ENCODE measurements at places on chromosomes 4 and X.
A peak's percentile ranks its signal among the peaks of the same experiment; 100 is the strongest.

GRCh38 chr4:81039351-81039972 lies 9.0 kb downstream of the BMP3 start:
- no peak for DNase-seq

GRCh38 chrX:37476571-37477170 lies 94.8 kb upstream of the LANCL3 start:
- DNase-seq, result no peak

GRCh38 chrX:100512471-100512870 lies 72.3 kb upstream of the TNMD start:
- peak; percentile 27 for DNase-seq

GRCh38 chr4:14022456-14022855 lies 394.9 kb upstream of the BOD1L1 start:
- no peak for DNase-seq

- DNase-seq, result no peak
Measured at GRCh38 chr4:1783970-1784369, 9.1 kb upstream of the FGFR3 start.

DNA sequence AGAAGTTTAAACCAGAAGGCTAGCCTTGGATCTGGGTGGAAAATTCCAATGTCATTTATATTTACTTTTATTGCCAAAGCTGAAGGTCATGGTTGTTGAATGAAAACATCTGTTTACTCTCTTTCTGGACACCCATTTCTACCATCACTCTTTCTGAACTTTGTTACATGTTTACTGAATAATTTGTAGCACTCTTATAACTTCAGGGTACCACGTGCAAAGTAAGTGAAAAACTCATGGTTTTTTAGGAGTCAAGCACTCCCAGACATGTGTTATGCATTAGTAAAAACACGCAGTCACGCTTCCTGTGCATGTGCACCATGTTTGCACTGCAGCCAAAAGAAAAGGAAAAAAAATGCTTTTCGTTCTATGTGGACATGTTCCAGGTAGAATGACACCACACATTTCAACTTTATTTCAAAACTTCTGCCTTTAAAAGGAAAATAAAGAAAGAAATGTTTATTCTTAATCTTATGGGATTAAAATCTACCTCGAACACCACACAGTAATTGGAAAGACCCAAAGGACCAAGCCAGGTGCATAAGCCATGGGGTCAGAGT lies 31.4 kb upstream of the ADH1C start:
- DNase-seq, result no peak

DNA sequence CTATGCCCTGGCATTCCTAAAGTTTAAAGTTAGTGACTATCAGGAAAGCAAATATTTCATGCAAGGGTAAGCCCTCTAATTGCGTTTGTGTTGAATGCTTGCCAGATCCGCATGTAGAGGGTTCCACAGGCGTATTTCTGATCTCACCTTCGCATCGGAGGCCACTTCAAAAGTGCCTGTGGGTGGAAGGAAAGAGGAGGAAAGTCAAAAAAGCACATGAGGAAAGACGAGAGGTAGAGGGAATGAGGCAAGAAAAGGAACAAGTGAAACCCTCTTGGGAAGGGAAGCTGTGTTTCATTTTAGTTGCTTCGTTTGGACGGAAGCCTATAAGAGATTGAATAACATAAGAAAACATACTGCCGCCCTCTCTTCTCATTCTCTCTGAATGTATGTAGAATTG lies 628.8 kb downstream of the SPRY1 start:
- no peak for DNase-seq

DNA sequence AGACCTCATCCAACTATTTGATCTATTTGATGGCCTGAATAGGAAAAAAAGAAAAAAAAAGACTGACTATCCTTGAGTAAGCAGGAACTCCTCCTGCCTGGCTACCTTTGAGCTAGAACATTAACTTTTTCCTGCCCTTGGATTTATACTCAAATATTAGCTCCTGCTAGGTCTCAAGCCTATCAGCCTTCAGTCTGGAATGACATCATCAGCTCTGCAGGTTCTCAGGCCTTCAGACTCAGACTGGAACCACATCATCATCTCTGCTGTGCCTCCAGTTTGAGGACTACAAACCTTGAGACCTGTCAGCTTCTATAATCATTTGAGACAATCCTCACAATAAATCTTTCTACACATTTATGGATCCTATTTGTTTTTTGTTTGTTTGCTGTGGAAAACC lies 754.0 kb upstream of the SLIT2 start:
- DNase-seq, result no peak

GRCh38 chr4:173504181-173504503 lies 25.9 kb downstream of the HAND2 start:
- DNase-seq, result no peak

GRCh38 chrX:1609311-1609710 lies 5.5 kb upstream of the ASMT start:
- no peak for DNase-seq

GRCh38 chr4:103415801-103416200 lies 217.7 kb upstream of the CENPE start:
- no peak for DNase-seq

- no peak for DNase-seq
Measured at GRCh38 chrX:46407036-46407752, 138.0 kb downstream of the ZNF674 start.

DNA sequence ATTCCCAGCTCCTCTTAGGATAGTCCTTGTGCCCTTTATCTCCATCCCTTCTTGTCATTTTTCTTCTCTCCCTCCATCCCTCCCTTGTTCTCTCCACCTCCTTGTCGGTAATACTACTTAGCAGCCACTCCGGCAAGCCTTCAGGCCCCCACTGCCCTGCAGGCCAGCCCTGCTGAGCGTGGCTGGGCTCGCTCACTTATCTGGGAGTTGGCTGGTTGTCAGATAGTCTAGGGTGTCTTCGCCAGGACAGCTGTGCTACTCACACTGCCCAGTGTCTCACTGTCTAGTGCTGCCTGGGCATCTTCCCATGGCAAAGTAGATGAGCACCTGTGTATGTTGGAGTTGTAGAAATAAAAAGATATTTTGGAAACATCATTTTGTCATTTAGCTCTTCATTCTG lies 75.0 kb downstream of the STK32B start:
- DNase-seq, result no peak

DNA sequence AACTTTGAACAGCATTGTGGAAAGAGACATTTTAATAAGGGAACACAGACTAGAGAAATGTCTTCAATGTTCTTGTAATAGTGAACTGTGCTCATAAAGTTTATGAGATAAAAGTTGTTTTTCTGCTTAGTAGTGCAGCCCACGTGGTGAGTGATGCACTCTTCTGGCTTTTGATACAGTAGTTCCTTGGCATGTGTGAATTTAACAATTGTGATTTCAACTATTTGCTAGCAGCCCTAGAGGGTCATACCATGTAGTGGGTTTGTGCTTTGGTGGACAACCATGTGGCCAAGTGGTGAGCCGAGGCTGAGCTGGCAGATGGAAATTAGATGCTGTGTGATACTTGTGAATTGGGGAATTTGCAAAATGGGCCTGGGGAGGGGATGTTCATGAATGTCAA lies 116.2 kb upstream of the SLC4A4 start:
- no peak for DNase-seq

GRCh38 chr4:145976680-145977079 lies 38.1 kb upstream of the ZNF827 start:
- DNase-seq, result no peak

GRCh38 chr4:12579172-12579571 lies 905.0 kb downstream of the RAB28 start:
- DNase-seq, result no peak

GRCh38 chrX:3184176-3184930 lies 143.1 kb downstream of the ARSF start:
- no peak for DNase-seq

GRCh38 chr4:26780539-26780938 lies 80.1 kb upstream of the STIM2 start:
- no peak for DNase-seq

DNA sequence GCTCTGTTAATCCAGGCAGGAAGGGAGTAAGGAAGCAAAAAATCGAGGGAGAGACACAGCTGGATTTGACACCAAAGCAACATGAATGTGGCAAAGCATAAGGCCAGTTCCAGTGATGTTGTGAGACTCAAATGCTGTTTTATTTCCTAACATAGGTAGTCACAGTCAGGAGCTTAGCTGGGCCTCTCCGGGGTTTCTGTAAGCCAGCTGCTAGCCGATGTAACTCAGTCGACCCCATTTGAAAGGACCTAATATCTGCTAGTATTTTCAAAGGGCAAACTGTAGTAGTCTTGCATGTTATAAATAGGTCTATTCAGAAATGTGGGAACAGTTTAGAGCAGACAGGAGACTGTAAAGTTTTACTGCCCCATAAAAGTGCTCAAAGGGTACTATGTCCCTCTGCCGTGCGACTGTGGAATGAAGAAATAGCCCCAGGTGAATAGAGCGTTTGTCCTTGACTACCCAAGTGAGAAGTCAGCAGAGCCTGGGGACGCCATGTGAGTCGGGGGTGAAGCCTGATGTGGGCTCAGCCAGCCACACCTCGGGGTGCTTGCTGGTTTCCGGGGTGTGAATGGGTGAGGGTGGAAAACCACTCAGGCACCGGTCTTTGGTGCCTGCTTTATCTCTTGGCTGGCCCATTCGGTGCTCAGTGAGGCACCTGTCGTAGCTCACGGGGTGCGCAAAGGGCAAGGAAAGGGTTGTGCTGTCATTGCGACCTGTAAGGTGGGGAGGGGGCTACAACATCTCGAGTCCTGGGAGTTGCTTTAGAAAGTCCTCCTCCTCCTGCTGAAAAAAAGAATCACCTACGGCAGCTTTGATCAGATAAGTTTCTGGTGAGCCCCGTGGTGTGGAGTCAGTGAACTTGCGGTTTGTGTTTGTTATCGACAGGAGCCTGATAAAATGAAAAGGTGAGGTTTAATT lies 745 bp downstream of the TRIM2 start:
- DNase-seq, result peak; percentile 60

GRCh38 chrX:110026099-110026844 lies 23.4 kb downstream of the TMEM164 start:
- DNase-seq, result no peak

- no peak for DNase-seq
Measured at GRCh38 chrX:124242131-124242530, 90.3 kb upstream of the TEX13D start.

GRCh38 chr4:121187206-121187605 lies 23.1 kb upstream of the TNIP3 start:
- no peak for DNase-seq

GRCh38 chr4:147287588-147287890 lies 193.4 kb upstream of the EDNRA start:
- DNase-seq, result no peak

DNA sequence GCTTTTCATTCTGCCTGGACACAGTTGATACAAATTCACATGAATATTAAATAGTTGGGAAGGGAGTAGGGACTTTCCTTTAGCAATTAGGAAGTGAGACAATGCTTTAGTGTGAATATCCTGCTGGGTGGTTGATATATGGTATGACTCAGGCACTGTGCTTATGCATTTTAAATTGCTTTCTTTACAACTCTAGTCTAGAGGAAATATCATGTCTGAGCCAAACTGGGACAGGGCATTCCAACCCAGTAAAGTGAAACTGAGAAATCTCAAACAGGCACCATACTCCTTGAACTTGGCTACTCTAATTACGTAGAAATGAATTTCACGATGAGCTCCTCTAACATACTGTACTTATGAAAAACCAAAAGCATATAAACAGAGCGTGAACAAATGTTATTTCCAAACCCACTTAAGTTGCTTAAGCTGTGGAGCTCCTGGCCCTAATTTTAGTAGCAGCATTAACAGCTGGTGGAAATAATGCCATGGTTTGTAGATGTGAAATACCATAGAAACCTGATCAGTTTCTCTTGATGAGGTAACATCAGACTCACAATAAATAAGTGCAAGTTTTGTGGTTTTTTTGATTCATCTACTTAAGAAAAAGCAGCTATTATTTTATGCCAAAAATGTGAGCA lies 242.9 kb upstream of the GK2 start:
- DNase-seq, result no peak

DNA sequence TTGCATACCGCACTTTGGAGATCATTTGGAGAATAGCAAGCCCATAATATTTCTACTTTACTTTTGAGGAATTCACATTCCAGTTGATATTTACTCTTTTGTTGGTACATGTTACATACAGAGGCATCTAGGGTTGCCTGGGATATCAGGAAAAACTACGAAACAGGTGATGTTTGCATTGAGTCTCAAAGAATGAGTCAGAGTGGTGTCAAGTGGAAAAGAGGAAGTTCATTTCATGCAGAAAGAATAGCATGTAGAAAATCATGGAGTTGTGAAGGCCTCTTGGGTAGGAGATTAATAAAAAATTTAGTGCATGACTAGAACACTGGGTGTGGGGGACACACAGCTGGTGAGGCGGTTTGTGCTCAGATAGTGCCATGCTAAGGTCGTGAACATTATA lies 33.5 kb upstream of the ELOVL6 start:
- DNase-seq, result no peak

DNA sequence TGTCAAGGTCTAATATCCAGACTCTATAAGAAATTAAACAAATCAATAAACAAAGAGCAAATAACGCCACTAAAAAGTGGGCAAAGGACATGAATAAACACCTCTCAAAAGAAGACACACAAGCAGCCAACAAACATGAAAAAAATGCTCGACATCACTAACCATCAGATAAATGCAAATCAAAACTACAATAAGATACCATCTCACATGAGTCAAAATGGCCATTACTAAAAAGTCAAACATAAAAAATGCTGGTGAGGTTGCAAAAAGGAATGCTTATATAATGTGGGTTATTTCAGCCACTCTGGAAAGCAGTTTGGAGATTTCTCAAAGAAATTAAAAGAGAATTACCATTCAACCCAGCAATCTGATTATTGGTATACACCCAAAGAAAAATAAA lies 481.1 kb downstream of the STPG2 start:
- no peak for DNase-seq

DNA sequence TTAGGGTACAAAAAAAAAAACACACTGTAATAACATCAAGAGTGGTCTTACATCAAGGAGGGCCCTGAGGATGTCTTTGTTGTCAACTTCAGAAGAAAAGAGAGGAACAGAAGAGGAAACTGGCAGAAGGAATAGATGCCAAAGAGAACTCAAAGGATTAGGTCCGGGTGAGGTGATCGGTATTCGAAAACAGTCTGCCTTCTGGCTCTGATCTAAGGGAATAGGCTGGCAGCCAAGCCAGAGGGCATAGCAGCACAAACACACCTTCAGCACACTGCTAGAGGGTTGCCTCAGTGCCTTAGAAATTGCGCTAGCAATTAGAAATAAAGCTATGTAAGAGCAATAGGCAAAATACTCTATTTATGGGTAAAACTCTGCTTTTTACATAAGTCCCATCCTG lies 91.4 kb upstream of the TTC29 start:
- no peak for DNase-seq

DNA sequence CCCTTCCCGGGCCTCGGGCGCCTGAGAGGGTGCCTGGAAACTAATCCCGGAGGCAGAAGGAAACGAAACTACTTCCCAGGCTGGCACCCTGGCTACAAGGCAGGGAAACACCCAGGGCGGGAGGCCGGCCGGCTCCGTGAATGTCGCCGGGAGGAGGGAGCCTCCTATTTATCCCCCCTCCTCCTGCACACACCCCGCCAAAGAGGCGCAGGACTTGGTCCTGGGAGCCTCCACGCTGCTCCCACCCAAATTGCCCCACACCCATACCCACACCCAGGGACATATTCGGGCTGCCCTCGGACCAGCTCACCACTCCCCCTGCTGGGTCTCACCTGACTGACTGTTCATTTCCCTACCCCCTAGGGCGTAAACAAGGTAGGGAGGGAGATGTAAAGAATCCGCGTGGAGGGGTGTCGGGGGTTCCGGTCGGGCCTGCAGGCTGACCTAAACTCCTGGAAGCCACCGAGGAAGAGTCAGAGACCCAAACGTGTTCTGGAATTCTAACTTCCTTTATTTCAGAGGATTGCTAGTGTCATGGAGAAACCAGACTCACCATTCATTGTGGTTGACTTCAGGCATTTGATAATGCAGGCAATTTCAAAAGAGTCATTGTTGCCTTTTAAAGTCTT lies at the start of gene BTC:
Gene BTC, minus strand, starts transcription at position 142 of the 629 bp plus-strand sequence. CDS start 198 bp downstream, outside the sequence.
- DNase-seq, result no peak

GRCh38 chr4:165360041-165360695 lies 18.6 kb upstream of the CPE start:
- no peak for DNase-seq

All from natural killer cell (primary cell).